NCI-H1092 treated with DMSO at 0.1 percent for 48 hours (cell line): ENCODE measurements at places on chromosomes 5 and 9.
A peak's percentile ranks its signal among the peaks of the same experiment; 100 is the strongest.

DNA sequence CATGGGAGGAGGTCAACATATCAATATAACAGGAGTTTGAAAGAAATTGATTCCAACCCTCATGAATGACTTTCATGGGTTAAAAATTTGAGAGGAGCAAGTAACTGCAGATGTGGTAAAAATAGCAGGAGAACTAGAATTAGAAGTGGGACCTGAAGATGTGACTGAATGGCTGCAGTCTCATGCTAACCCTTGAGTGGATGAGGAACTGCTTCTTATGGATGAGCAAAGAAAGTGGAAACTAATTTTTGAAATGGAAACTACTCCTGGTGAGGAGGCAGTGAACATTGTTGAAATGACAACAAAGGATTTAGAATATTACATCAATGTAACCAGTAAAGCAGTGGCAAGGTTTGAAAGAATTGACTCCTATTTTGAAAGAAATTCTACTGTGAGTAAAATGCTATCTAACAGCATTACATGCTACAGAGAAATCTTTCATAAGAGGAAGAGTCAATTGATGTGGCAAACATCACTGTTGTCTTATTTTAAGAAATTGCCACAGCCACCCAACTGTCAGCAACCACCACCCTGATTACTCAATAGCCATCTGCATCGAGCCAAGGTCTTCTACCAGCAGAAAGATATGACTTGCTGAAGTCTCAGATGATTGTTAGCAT is 1683.2 kb downstream of the MAT2B start:
- no peak for DNase-seq

GRCh38 chr5:54073735-54074134 is 236.6 kb downstream of the ARL15 start:
- DNase-seq: no peak

DNA sequence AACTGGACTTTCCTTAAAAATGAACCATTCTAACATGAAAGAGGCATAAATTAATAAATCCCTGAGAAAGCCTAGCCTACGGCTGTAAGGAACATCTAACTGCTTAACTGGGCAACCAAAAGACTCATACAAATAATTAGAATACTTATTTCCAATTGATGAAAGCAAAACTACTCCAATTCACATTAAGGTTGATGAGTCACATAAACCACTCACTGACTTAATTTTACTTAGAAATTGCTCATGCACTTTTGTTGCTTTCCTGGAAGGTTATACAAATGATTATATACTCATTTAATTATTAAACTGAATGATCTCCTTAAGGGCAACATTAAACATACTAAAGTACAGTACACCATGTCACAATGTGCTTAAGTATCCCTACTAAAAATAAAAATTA is 101.9 kb downstream of the NFIB start:
- no peak for DNase-seq

DNA sequence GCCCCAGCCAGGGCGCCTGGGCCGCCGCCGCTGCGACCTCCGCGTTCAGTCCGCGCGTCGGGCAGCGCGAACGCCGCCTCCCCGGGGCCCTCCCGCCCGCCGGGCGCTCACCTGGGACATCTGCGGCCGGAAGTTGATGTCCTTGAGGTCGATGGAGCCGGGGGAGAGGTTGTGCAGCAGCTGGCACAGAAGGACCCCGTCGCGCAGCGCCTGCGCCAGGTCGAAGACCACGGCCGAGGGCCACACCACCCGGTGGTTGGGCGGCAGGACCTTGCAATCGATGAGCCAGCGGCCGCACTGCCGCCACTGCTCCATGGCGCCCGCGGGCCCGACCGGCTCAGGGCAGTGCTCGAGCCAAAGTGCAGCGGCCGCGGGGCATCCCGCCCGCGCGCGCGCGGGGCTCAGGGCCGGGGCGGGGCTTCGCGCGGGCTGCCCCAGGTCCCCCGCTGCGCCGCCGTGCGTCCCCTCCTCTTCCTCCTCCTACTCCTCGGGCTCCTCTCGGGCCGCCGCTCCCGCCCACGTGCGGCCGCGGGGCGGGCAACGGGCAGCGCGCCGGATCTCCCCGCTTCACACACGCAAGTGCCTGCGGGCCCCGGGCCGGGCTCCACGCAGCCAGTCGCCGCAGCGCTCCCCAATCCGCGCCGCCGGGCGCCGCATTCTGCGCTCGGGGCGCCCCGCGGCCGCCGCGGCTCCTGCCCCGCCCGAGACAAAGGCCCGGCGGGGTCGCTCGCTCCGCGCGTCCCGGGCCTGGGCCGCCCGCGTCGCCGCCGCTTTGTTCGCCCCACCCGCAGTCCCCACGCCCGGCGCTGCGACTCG is at the start of gene VAV2:
VAV2 (minus strand) TSS at position 361 of the 816 bp plus-strand sequence; CDS start at position 315, 46 bp downstream.
- DNase-seq: peak; percentile 47

DNA sequence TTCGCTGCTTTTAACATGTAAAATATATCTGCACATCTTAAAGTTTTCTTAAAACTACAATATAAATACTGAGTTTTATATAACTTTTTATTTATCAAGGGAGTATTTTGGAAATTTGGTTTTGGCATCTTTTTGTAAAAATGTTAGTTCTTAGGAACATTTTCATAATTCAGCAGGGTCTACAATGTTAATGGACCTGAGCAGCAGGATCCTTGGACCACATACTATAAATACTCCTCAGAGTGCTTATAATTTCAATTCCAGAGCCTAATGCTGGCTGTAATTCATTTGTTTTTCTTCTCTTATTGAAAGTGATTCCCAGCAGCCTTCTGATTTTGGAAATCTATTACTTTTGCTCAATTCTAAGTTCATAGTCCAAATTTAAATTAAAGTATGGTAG is 1216.2 kb downstream of the MAT2B start:
- no peak for DNase-seq

DNA sequence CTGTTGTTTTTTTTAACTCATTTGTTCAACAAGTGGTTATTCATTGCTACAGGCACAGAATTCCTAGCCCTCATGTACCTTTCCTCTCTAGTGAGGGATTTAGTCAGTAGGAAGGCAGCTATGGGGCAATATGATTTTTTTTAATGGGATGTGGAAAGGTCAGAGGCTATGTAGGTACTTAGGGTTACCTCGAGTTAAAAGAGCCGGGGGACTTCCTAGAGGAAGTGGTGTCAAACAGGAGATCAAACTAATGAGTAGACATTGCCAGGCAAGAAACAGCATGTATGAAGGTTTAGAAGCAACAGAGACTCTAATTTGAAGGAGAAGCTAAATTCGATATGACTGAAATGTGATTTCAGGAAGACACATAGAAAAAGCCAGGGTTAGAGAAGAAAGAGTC is 50.7 kb downstream of the ITGA2 start:
- DNase-seq: no peak

GRCh38 chr5:56639476-56639875 is 175.9 kb upstream of the MAP3K1 start:
- no peak for DNase-seq

DNA sequence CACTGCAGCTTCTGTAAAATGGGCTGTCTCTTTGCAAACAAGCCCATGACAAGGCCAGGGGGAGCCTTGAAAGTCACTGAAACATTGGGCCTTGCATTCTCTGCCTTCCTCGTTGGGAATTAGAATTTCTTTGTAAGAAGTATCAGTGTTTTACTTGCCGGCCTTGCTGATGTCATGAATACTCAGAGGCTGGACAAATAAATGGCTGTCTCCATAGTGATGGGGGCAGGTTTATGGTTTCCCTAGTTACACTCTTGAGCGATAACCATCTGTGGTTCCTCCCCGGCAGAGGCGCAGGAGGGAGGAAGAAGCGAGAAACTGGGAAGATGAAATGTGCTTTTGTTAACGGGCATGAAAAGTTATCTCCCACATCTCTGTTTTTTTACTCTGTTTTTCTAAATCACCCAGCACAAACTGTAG is 272.7 kb upstream of the PANK3 start:
- DNase-seq: no peak

DNA sequence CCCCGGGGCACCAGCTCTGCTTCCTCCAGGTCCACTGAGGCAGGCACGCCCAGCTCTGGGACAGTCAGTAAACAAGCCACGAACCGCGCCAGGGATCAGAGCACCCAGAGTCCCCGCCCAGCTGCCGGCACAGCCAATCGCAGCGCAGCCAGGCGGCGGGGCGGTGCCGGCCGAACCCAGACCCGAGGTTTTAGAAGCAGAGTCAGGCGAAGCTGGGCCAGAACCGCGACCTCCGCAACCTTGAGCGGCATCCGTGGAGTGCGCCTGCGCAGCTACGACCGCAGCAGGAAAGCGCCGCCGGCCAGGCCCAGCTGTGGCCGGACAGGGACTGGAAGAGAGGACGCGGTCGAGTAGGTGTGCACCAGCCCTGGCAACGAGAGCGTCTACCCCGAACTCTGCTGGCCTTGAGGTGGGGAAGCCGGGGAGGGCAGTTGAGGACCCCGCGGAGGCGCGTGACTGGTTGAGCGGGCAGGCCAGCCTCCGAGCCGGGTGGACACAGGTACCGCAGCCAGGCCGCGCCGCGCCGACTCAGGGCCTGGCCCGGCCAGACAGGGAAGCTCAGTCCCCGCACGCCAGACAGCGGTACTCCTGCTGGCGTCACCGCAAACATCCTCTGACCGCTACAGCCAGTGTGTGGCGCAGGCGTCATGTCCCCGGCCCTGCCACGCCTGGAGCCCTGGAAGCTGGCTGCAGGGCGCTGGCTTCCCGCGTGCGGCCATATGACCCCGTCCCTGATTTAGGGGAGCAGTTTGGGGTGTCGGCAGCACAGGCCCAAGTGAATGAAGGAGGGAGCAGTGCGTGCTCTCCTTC is at the start of gene CTSL:
CTSL (plus strand) TSS at position 220 of the 810 bp plus-strand sequence. CDS start 1,485 bp downstream, outside the sequence.
- DNase-seq: peak; percentile 67

DNA sequence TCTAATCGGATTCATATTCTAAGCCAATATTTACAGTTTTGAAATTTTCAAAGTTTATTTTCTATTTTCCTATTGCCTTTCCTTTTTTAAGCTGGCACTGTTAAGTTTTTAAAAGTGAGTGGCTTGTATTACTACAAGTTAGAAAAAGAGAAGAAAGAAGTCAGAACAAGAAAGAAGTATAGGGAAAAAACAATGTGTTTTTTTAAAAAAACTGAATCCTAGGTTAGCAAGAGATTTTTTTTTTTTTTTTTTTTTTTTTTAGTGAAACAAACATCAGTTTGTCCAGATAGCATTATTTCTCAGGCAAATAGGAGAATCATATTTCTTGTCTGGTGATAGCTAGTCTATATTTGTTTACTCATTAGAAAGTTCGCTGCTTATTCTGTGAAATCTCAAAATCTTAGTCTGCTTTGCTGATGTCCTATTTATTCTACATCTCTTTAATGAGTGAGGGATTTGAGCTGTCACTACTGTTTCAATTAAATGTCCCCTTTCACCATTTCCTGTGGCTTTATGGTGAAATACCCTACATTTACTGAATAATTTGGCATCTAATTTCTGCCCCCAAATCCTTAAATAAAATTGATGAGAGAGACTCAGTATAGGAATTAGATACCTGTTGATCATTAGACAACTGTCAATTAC is 19.1 kb upstream of the LMNB1 start:
- DNase-seq: no peak

- DNase-seq: no peak
These were observed 534.4 kb downstream of the RAB3C start for GRCh38 chr5:59117320-59117719.

GRCh38 chr9:130985029-130985428 is 23.9 kb upstream of the LAMC3 start:
- no peak for DNase-seq

DNA sequence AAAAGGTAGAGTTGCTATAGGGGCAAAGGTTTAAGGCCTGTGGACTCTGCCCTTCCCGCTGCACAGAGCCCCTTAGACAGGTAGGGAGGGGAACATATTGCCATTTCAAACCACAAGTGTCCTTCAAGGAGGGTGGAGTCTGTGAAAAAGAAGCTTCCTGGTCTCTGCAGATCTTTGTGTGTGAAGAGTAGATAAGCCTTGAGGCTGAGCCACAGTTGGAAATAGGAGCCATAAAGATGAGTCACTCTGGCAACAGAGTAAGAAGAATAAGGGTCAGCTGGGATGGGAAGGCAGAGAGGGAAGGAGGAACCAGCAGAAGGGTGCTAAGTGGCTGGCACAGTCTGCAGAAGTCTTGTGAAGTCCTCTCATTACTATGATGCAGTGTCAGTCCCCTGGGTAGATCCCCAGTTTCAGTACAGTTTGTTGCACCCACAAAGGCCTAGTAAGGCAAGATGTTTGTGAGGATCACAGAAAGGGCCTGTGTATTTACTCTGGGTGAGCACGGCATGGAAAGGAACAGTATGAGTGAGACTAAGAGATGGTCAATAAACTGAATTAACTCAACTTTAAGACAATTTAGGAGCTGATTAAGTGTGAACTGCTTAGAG is 18.1 kb downstream of the GRXCR2 start:
- no peak for DNase-seq

GRCh38 chr5:170534177-170534576 is 30.4 kb downstream of the KCNIP1 start:
- DNase-seq: no peak

- no peak for DNase-seq
These were observed 188.4 kb downstream of the RGS3 start for GRCh38 chr9:113651896-113652295.

GRCh38 chr5:81755320-81755719 is 4.4 kb upstream of the SSBP2 start:
- no peak for DNase-seq

- DNase-seq: no peak
These were observed 483.3 kb downstream of the CTNND2 start for GRCh38 chr5:11420969-11421368.

GRCh38 chr5:124238350-124238749 is 508.1 kb downstream of the ZNF608 start:
- no peak for DNase-seq

GRCh38 chr9:75274781-75275180 is 186.5 kb downstream of the OSTF1 start:
- no peak for DNase-seq

DNA sequence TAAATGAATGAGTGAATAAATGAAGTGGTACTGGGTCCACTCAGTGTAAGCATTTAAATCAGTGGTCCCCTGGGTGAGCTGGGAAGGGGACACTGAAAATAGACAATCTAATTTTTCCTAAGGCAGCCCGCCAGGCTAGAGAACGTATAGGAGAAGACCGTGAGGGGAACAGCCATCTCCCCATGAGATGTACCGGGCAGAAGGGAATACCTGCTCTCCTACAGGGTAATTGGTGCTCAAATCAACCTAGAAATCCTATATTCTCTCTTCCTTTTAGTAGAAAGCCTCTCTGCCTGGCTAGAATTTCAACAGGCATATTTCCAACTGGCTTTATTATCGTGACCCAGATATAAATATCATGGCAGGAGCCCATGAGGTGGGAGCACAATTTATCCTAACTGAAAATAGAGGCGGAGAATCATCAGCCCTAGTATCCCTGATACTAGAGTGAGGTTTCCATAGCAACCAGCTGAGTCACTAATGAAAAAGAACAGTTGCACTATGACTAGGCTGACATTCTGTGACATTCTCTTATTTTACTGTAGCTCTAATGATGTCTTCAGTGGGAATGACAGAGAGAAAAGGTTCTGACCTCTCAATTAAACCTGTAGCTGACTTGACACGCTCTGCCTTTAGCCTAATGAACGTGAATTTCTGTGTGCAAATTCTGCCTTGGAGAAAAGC is 96.5 kb upstream of the CAST start:
- peak; percentile 17 for DNase-seq

- no peak for DNase-seq
These were observed 316.3 kb upstream of the POU5F2 start for GRCh38 chr5:94057655-94058054.

GRCh38 chr9:107018861-107019545 is 156.0 kb downstream of the ZNF462 start:
- DNase-seq: no peak
